Stimulated activated CD4-positive, alpha-beta T cell treated with anti-CD3 and anti-CD28 coated beads, Interleukin-12 subunit alpha, Interleukin-12 subunit beta, amount 100 ng/mL, for 24 hours (primary cell): ENCODE measurements at places on chromosomes 7 and 10.

DNA sequence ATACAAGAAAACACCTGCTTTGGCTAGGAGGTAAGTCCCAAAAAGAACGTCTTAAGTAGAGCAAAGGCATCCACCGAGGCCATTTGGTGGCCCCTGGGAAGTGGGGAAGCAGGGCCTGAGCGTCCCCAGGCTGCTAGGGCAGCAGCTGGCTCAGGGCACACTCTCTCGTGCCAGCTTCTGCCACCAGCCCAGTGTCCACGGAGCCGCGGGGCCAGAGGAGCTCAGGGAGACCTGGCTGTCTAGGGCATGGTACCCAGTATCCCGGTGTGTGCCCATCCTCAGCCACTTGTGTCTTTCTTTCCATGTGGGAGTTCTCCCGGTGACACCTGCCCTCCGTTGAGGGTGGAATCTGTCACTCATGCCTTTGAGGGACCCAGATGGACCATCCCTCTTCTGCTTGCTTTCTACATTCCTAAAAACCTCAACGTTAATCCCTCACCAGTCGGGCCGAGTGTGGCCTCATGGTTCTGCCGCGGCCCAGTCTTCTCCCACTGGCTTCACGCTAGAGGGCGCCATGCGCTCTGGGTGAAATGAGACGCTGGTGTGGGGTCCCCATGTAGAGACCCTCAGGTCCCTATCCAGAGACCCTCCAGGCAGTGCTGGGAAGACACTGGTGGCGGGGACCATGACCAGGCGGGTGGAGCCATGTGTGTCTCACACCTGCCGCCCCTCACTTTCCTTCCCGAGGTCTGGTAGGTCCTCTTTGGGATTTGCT, 9.5 kb upstream of the AP5Z1 start:
- DNase-seq = no peak

DNA sequence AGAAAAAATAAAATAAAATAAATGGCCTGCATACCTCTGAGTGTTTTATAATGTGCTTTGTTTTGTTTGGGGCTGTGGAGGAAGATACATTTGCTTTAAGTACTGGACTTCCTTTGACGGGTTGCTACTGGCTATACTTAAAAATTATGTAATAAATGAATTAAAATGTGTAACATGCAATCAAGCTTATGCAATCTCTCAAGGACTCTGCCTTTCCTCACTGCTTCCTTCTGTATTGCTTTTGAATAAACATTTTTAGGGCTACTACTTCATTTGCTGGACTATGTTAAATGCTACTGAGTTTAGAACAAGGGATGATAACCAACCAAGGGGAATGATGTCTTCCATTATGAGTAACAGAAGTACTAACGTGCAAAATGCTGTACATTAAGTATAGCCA, 91.6 kb downstream of the ETV1 start:
- no peak for DNase-seq

DNA sequence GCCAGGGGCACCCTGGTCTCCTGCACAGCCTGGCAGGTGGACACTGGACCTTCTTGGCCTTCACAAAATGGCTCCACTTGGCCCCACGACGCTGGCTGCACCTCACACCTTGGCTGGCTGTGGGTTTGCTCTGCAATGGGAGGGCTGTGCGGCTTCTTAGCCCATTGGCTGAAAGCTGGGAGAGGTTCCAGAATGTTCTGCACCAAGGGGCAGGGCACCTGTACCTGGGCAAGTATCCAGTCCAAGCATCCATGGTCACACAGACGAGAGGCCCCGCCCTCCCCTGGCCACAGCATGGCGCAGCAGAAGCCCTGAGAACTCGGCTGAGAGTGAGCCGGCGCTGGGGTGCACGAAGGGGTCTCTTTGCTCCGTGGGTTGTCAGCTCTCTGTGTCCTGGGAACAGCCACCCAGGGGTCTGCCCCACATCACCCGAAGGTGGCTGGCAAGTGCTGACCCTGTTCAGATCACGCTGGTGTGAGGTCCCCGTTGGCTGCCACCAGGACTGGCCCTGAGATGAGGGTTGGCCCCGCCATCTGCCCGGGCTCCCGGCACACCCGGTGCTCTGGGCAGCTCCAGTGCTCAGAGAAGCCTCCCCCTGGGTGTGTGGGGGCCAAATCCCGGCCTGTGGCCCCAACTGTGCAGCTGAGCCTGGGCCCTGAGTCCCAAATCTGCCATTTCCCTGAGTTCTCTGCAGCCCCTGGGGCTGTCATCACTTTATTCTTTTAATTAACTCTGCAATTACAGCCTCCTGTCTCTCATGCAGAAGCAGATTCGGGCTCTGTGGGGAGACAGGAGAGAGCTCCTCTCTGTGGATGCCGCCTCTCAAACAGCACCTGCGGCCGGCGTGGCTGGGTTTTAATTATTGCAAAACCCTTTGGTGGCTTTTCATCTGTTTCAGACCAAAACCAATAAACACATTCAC, 19.4 kb upstream of the ADGRA1 start:
- DNase-seq = no peak

GRCh38 chr7:151013733-151014497, 10.4 kb downstream of the ATG9B start:
- DNase-seq = peak; percentile 66

GRCh38 chr7:1950066-1950451, 280.0 kb downstream of the ELFN1 start:
- DNase-seq = no peak

GRCh38 chr7:118844748-118845147, 620.2 kb downstream of the ANKRD7 start:
- DNase-seq = no peak

- peak; percentile 53 for DNase-seq
These were observed 578 bp downstream of the ZMYND11 start for GRCh38 chr10:135601-136464.

DNA sequence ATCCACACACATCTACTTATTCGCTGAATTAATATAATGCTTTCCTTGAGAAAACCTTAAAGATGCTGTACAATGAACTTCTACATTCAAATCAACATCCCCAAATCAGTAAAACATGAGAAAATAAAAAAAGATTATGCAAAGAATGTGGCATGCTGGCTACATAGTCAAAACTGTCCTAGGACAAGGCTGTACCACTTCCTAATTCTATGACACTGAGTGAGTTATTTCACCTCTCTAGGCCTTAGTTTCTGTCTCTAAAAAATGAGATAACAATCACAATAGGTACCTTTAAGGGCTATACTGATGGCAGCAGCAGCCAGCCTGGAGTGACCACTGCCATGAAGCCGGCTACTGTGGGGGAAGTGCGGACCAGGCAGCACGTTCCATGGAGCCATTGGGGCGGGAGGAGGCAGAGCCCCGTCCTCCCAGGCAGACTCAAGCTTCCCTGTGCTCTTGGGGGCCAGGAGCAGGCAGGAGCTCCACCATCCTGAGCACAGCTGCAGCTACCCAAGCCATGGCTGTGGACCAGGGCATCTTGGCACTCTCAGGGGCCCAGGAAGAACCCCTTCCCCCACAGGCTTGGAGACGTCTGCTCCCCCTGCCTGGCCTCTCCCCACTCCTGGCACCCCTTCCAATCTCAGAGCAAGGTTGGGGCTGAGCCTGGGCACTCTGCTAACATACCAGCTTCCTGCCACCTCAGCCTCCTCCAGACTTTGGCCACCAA, 110.2 kb downstream of the ELAPOR2 start:
- no peak for DNase-seq

- DNase-seq = no peak
These were observed 84.0 kb downstream of the CHST15 start for GRCh38 chr10:124009231-124010015.

- DNase-seq = no peak
These were observed 32.7 kb upstream of the RBAK start for GRCh38 chr7:5012985-5013384.

DNA sequence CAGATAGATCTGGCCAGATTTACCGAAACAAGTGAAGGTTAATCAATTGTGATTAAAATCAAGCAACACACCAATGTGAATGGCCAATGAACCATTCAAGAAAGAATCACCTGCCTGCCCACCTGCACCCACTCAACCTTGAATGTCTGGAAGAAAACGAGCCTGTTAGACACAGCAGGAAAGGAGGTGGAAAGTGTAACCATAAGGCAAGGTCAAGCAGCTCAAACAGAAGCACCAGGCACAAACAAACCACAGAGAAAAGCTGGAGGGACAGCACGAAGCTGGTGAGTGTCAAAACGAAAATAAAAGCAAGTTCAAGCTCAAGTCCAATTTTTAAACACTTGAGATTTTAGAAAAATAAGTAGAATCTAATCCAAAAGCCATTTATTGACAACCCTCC, 64.9 kb downstream of the STEAP1B start:
- no peak for DNase-seq

DNA sequence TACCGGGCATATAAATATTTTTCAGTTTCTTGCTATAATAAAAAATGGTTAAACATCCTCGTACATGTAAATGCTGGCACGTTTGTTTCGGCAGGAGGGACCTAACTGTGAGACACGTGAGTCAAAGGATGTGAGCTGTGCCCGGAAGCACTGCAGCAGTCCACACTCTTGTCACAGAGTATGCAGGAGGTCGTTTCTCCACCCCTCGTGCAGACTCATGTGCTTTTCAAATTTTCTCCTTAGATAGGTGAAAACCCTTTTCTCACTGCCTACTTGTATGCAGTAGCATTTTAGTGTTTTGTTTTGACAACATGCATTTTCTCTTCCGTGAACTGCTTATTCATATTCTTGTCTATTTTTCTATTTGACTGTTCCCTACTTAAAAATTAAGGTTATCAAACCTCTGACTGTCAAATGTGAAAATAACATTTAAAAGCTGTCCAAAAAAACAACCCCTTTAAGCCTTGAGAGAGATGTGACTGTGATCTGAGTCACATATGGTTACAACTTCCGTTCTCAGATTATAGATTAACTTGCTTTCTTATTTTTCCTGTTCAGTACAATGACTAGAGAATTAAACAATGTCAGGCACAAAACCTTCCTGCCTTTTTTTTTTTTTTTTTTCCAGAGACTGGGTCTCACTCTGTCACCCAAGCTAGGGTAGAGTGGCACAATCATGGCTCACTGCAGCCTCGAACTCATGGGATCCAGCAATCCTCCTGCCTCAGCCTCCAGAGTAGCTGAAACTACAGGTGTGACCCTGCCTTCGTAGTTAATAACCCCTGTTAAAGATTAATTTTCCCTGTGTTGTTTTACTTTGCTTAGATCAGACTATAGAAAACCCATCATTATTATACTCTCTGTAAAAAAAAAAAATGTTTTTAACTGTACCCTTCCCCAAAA, 45.1 kb downstream of the DPY19L1 start:
- peak; percentile 26 for DNase-seq

DNA sequence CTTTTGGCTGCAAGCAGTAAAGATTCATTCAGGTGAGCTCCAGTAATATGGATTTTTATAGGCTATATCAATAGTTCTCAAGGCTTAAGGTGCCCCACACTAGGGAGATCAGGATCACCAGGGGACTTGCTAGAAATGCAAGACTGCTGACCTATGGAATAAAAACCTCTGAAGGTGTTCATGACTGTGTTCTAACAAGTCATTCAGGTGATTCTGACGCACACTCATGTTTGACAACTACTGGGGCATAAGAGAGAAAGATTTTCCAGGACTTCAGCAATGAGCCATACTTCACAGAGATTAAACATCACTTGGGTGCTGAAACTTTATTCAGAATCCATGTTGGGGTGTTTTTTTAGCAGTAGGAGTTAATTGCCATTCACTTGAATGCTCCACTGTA, 4.8 kb upstream of the TAS2R38 start:
- no peak for DNase-seq

DNA sequence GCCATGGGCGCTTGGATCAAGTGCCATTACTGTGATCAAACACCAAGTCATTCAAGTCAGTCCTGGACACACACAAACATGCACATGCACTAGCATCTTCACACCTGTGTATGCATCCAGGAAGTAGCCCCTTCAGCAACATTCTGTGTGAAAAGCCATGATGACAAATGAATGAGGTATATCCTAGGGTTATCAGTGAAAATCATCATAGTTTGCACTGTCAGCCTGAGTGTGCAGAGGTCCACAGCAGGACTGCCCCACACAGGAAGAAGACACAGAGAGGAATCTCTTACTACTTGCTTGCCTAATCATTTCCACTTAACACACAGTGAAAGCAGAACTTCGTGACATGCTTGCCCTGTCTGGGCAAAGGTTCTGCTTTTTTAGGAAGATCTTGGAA, 184.0 kb upstream of the ADO start:
- DNase-seq = no peak

DNA sequence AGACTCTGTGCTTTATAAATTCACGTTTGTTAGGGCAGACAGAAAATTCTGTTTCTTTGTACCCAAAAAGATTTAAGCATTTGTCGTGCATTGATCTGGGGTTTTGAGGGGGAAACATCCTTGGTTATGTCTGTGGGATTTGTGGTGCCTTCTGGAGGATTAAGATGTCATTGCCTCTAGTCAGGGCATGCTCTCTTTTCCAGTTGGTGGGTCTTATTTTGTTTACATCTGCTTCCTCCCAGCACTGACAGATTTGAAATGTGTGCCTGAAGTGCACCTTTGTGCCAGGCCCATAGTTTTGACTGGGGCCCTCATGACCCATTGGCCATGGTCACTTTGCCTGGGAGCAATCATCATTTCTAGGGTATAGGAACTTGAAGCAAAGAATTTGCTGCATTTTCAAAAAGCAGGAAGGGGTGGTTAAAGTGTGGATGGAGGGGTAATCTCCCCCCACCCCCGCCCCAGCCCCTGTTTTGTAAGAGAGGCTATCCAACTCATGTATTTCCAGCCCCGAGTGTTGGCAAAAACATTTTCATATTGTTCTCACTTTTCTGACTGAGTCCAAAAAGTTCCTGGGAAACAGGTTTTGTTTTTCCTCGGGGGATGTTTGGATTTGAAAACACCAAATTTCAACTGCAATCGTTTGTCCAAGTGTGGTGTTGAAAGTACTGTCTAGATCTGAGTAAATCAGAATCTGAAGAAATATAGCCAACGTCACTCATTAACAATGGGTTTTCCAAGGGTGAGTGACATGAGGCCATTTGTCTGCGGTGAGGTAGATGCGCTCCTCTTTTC, 388.2 kb upstream of the GALNT17 start:
- DNase-seq = no peak

DNA sequence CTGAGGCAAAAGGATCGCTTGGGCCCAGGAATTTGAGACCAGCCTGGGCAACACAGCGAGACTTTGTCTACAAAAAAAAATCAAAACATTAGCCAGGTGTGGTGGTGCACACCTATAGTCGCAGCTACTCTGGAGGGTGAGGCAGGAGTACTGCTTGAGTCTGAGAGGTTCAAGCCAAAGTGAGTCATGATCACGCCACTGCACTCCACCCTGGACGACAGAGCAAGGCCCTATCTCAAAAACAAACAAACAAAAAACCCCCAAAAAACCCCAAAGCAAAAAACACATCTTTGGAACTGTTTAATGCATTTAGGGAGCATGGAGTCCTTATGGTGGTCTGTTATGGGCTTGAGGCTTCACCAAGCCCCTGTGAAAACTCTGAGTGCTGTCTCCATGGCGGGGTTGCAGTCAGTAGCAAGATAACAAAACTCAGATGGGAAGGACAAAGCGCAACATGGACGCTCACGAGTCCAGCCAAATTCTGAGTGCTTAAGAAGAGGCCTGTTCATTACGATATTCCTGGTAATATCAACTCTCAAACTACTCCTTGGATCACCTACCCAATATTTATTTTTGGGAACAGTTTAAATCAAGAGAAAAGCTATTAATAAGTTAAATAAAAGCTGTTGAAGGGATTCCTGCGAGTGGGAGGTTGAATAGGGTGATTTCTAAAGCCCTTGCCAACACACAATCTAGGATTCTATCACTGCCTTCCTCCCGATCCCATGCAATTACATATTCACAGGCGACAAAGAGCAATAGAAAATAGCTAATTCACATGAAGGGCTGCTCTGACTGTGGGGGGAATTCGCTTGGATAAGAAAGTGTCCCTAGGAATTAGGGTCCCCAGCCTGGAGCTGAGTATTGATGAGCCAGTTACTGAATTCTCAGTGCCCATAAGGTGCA, 123.3 kb downstream of the HIPK2 start:
- no peak for DNase-seq
